CD4-positive, CD25-positive, alpha-beta regulatory T cell (primary cell): ENCODE measurements at places on chromosomes 2 and 18.

GRCh38 chr18:21759836-21760235 lies 19.2 kb downstream of the MIB1 start:
- no peak for DNase-seq

GRCh38 chr2:66362701-66363100 lies 72.2 kb upstream of the MEIS1 start:
- no peak for DNase-seq

DNA sequence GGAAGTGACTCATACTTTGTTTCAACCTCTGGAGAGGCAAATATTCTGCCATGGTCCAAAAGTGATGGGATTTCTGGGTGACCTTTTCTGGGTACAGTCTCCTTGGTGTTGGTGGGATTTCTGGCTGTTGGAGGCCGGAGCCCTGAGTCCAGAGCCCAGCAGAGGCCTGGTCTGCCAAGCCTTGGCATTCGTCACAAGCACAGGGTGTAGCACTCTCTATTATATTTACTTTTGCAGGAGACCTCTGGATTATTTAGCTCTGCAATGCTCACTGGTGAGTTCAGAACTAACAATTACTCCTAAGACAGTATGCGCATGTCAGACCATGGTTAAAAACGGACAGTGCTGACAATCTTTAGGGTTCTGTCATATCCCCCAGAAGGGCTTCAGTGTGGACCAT lies 201.6 kb upstream of the TWIST2 start:
- no peak for DNase-seq

DNA sequence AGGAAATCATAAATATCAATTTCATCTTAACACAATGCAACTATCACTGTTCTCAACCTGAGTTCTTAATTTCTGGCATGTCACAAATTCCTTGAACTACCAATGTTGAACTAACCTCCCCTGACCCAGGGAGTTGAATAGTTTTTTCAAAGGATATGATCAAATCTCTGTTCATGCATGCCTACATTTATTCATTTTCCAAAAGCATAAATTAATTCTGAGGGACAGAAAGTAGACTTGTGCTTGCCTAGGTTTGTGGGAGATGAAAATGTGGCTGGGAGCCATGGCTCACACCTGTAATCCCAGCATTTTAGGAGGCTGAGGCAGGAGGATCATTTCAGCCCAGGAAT lies 175.7 kb downstream of the TGIF1 start:
- no peak for DNase-seq

GRCh38 chr18:79418642-79419041 lies 22.9 kb downstream of the NFATC1 start:
- no peak for DNase-seq

GRCh38 chr2:23066686-23067085 lies 318.3 kb upstream of the KLHL29 start:
- DNase-seq, result no peak

- DNase-seq, result no peak
Measured at GRCh38 chr2:231347081-231347480, 48.4 kb upstream of the B3GNT7 start.

DNA sequence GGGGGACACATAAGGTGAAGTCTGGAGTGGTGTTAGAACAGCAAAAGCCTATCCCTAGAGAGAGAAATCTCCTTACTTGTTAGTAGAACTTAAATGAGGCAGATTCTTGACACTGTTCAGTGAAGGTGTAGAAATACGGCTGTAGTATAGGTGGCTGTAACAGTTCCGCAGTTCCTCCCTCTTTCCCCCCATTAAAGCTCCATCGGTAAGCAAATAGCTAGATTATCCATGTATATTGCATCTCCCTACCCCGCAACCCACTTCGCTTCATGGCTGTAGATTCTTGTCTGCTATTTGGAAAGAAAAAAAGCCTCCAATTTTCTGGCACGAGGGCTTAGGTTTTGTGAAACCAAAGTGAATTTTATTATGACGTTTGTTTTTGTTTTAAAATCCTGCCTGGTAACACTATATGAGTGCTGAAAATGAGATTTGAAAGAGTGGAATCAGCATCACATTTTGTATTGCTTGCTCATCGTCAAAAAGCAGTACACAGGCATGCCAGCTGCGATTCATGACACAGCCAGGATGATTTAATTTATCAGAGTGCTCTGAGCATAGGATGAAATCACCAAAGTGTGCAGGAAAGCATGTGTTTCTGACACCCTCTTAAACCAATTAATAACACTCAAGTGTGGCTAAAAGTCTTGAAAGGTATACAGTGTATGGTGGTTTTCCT lies 1.4 kb downstream of the FAM171B start:
- DNase-seq, result no peak

DNA sequence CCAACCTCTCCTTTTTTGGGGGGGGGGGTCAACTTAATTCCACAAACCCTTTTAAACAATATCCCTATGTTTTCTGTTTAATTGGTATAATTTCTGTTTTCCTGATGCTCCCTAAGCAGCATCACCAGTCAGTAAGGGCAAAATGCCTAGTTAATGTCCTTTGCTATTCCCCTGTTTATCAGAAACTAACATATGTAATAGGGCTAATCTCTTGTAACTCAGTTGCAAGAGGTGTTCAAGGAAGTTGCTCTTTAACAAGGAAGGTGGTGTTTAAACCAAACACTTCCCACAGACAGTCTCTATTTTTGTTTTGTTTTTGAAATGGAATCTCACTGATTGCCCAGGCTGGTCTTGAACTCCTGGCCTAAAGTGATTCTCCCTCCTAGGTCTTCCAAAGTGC lies 6.5 kb upstream of the COQ10B start:
- no peak for DNase-seq

DNA sequence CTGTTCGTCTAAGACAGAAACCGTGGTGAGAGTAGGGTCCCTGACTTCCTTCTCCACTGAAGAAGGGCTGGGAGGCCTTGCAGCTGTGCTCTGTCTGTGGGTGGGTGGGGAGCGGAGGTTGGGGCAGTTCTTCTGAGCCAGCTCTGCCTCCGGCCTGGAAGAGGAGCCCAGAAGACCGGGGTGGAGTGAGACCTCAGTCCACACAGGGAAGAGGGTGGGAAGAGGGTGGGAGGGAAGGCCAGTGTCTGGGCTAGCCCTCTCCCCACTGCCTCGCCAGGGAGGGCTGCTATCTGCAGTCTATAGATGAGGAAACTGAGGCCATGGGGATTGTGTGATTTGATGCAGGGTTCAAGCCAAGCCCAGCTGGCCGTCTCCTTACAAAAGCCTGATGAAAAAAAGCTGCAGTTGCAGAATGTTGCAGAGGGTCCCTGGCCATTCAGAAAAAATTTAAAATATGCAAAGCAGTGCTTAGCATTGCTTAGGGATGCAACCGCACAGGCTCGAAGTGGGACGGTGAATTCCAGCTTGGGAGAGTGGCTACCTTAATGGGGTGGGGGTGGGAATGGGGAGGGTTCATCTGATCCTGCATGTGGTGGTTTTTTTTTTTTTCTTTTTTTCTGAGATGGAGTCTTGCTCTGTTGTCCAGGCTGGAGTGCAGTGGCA lies 181.6 kb upstream of the HS6ST1 start:
- no peak for DNase-seq

- no peak for DNase-seq
Measured at GRCh38 chr2:227703961-227704360, 13.9 kb downstream of the SLC19A3 start.

- peak; percentile 88 for DNase-seq
Measured at GRCh38 chr2:12716282-12717190, at the start of gene TRIB2. TRIB2 (plus strand) TSS chr2:12716936; CDS start chr2:12718308, 1,372 bp downstream.

GRCh38 chr18:49846361-49846662 lies 33.0 kb upstream of the ACAA2 start:
- no peak for DNase-seq

DNA sequence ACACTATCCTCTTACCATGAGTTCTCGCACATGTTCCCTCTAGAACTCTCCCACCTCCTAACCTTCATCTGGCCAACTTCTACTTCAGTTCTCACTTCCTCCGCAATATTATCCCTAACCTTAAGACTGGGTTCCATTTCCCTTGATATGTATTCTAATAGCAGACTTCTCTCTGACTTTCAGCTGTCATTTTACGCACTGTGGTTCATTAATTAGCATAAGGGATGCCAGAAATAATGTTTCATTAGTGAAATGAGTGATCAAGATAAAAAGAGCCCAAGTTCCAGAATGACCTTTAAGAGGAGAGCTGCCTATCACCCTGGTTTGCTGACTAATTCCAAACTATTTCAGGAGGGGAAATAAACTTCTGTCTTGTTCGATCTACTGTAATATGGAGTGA lies 108.6 kb upstream of the CCDC150 start:
- no peak for DNase-seq

- no peak for DNase-seq
Measured at GRCh38 chr2:86011449-86011941, 94.2 kb downstream of the POLR1A start.

DNA sequence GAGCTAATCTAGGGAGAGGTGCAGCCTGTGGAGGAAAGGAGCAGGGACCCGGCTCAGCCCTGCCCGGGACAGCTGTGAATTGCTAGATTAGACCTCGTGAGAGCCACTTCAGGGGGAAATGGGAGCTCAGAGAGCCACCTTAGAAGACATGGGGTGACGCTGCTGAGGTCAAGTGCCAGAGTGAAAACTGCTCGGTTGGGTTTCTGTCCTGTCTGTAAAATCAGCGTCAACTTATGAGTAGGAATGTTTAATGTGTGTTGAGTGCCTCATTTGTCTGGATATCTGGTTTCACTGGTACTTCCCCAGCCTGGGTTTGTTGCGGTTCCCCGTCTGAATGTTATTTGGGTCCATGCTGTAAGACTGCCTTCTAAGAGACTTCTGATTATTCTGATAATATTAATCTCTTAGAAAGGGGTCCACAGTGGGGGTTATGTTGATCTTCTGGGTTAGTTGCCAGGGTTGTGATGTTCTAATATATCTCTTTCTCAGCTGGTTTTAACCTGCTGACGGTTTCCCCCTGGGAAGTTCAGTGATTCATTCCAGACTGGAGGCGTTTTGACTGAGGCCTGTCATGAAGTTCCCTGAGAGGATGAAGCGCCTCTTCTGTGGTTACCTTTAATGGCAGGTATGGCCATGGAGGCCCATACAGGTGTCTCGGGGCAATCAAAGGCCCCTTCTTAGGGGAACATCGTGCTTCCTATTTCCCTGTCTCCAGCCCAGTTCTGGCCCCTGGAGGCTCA lies 175.9 kb downstream of the SH3RF3 start:
- DNase-seq, result no peak

DNA sequence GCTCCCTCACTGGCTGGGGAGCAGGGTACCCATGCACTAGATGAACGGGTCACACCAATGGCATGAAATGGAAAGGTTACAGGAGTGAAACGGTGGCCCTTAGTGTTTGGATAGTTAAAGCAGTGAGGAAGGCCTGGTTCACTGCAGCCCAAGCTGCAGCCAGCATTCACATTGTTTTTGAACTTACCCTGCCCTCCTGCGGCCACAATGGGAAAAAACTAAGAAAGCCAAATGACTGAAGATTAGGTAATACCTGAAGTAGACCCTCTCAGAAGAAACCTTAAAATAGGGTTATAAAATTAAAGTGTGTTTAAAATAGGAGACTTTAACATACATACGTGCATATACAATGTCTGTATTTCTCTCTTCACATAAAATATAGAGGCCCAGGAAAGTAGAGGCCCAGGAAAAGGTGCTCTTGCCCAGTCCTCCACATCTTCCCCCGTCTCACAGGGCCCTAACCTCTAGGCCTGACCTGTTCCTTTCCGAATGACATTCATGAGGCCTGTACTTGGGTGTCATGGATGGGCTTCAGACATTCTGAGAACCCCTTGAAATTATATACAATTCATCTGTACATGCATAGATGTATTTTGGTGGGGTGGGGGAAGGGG lies 33.3 kb downstream of the DOK1 start:
- peak; percentile 85 for DNase-seq

DNA sequence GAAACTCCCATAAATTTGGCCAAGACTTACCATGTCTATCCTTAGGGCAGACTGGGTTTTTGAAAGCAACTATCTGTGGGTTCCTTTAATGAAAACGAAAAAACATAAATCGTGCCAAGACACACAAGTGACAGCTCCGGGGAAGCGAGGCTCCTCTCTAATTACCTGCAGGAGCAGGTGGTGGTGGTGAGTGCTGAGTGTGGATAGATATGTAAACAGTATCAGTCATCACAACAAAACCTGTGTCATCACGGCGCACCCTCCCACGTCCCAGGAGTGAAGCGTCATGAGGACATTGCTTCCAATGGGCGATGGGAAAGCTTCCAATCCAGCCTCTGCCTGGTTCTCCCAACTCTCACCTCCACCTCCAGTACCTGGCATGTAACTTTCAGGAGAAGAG lies 31.3 kb downstream of the ACKR3 start:
- DNase-seq, result no peak

- no peak for DNase-seq
Measured at GRCh38 chr2:62409442-62409841, 96.6 kb downstream of the TMEM17 start.

- no peak for DNase-seq
Measured at GRCh38 chr2:228767196-228767595, 503.9 kb downstream of the PID1 start.

DNA sequence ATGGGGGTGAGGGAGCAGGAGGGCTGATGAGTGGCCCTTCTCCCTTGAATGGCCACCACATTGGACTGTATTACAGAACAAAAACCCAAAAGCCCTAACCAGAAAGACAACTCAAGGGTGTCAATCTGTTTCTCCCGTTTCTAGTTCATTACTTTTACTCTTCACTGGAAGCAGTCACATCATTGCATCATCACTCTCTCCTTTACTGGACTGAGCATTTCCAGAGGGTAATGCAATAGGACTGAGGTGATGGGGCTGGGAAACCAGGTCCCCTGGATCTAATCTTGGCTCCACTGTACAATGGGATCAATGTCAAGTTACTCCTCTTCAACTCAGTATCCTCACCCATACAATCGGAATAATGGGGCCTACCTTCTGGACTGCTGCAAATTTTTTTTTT lies 56.1 kb downstream of the BCL2 start:
- no peak for DNase-seq

GRCh38 chr18:76429262-76430126 lies 65.5 kb downstream of the ZNF516 start:
- no peak for DNase-seq

DNA sequence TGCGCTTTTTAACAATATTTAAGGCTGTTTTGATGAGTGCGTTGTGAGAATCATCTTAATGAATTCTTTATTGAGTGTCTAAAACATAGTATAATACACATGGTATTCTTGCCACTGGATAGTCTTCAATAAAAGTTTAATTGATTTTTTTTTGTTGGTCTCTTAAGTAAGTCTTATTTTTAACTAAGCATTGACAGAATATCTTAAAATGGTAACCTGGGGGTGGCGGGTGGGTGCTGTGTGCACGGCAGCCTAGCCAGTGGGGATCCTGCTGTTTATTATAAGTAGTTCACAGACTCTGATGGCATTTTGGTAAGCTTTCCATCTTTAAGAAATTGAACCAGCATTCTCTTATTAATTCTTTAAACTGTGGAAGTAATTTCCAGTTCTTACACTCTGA lies 6.0 kb downstream of the SOX11 start:
- no peak for DNase-seq

- no peak for DNase-seq
Measured at GRCh38 chr2:3613524-3613905, 18.6 kb downstream of the COLEC11 start.

DNA sequence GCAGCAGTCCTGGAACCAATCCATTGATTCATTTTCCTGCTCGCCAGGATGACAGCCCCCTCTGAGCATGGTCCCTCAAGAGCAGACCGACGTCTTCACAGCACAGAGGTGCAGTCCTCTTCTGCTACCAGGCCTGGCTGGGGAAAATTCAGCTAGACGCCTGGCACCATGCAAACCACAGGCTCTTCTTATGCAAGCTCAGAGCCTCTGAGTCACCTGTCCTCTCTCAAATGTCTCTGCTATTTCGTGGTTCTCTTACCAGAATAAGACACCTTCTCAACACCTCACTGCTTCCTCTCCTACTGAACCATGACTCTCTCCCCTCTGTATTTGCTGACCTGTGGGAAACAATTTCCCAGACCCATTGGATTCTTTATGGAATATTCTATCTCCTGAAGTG lies 79.8 kb upstream of the CYRIA start:
- no peak for DNase-seq

GRCh38 chr2:217513258-217513657 lies 489.5 kb downstream of the TNS1 start:
- DNase-seq, result no peak
